ENCODE measurements at places on chromosomes 11 and 22. TPM values are rescaled to one million over a fixed set of nuclear protein-coding genes. Genes with fewer than 3 reads are reported as not detected.

- no peak for DNase-seq
Observed at GRCh38 chr22:50440544-50441249, 34.1 kb downstream of the SBF1 start.

The EMID1 gene
- total RNA-seq = 8.0 TPM

The BIRC2 gene
- total RNA-seq = 96.0 TPM

GRCh38 chr11:13313005-13313819 is 35.6 kb downstream of the BMAL1 start:
- no peak for DNase-seq

DNA sequence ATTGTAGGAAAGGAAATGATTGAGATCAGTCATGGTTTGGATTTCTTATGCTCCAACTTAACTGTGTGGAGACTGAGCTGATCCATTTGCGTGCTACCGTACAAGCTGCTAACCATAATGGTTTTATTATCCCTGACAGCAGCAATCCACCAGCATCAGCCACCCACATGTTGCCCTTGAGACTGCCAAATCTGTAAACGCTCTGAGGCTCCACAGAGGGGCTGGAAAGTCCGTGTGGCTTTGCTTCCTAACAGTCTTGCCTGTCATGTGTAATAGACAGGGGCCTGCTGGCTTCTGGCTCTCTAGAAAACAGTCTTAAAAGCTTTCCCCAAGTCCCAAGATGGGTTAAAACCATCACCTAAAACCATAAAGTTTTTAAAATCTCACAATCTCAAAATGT is 30.1 kb downstream of the ATG16L2 start:
- DNase-seq = no peak

Data from cerebellum (tissue), 4 donors.